ENCODE measurements at places on chromosomes 2 and 18.

DNA sequence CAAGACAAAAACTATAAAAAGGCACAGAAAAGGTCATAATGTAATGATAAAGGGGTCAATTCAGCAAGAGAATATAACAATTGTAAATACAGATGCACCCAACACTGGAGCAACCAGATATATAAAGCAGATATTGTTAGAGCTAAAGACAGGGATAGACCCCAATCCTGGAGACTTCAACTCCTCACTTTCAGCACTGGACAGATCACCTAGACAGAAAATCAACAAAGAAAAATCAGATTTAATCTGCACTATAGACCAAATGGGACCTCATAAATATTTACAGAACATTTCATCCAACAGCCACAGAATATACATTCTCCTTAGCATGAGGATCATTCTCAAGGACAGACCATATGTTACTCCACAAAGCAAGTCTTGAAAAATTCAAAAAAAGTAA lies 114.2 kb downstream of the ROCK1 start:
- no peak for DNase-seq

DNA sequence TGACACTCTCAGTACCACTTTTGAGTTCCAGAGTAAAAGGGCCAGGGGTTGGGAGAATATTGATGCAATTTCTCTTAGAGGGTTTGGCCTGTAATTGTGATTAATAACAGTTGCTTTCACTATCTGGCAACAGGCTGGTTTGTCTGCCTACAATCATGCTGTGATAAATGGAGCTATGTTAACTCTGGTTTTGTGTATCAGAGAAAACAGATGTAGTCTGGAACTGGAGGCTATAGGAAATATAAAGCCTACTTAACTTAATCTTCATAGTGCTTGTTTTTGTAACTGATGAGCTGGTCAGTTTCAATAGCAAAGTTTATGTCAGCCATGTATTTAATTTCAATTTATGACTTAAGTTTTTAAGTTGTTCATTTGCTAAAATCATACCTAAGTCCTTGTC lies 138.0 kb downstream of the AGPS start:
- peak; percentile 3 for DNase-seq

DNA sequence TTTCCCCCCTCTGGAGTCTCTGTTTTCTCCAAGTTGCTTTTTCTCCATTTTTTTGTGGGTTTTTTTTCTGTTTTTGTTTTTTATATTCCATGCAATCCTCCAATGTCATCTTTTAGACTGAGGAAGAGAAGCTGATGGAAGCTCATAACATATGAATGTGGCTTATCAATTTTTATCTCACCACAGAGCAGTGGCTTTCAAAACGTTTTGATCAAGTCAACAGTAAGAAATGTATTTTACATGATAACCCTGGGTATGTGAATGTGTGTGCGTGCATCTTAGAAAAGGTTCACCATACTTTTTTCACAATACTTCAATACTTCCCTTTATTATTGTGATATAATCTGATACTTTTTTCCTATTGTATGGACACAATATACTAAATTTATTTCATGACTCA lies 64.6 kb upstream of the CDCA7 start:
- DNase-seq = no peak

GRCh38 chr2:226860087-226860486 lies 24.2 kb downstream of the RHBDD1 start:
- DNase-seq = no peak

GRCh38 chr2:233023761-233024410 lies 8.6 kb upstream of the NEU2 start:
- DNase-seq = no peak

- no peak for DNase-seq
Observed at GRCh38 chr2:209160800-209161588, 262.9 kb upstream of the MAP2 start.

GRCh38 chr2:154143105-154143504 lies 271.4 kb downstream of the GALNT13 start:
- DNase-seq = no peak

DNA sequence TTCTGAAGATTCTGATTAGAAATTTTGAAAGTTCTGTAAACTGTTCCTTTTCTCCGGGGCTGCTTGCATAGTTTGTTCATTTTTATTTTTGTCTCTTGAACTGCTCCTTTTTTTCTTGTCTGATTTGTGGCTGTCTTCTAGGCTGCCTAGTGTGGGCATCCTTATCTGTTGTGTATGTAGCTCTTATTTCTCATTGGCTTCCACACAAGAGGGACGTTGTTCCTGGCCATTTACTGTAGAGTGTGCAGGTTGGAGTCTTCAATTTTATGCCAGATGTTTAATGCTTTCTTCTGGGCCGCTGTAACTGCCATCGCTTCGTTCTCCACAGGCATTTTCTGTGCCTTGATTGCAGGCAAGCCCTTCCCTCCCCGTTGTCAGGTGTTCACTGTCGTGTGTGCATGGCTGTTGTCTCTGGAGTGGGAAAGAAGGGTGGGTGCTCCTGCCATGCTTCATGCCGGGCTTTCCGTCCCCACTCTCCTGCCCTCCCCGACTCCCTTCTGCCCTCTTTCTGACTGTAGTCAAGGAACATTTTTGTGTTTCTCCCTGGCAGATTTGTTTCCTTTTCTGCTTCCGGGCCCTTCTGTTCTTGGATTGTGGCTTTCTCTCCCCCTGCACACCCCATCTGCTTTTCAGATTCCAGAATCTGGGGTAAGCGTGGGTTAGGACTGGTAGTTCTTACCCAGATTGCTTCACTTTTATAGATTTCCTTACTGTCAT lies 15.5 kb downstream of the CEP192 start:
- peak; percentile 57 for DNase-seq

DNA sequence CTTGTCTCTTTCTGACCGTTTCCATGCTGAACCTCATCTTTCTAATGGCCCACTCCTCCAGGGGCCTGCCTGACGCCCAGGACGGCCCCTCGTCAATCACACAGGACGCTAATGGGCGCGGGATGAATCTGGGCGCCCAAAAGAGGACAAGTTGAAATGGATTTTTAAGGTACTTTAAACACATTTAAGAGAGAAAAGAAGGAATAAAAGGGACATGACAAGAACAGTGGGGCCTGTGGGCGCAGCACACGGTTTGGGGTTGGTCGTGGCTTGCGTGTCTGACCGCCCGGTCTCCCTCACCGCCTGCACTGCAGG lies 607 bp upstream of the UBE2F start:
- DNase-seq = no peak

DNA sequence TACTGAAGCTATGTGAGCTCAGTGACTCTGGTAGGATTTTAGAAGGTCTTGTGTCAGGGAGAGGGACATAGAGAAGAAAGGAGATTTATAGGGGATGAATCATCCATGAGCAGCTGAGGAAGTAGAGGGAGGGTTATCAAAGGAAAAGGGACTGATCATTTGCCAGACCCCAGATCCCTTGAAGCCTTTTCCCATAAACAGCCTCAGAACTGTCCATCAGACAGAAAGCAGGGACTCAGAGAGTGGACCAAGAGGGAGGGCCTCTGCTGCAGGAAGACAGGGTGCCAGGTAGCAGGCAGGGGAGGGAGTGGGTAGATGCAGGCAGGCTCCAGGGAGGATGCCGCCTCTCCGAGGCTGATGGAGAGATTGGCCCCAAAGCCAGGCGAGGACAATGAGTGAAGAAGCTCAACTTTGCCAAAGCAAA lies 133.9 kb downstream of the TNS1 start:
- DNase-seq = peak; percentile 57
